ENCODE measurements at places on chromosomes 11 and 22.

- no peak for DNase-seq
Observed at GRCh38 chr11:95716266-95716665, 73.3 kb downstream of the FAM76B start.

- DNase-seq: no peak
Observed at GRCh38 chr11:117475716-117476530, 148.3 kb downstream of the CEP164 start.

- DNase-seq: no peak
Observed at GRCh38 chr11:394034-394857, at the start of gene PKP3. Gene PKP3, plus strand, starts transcription at chr11:394209. Its CDS starts 84 bp downstream, at chr11:394293.

DNA sequence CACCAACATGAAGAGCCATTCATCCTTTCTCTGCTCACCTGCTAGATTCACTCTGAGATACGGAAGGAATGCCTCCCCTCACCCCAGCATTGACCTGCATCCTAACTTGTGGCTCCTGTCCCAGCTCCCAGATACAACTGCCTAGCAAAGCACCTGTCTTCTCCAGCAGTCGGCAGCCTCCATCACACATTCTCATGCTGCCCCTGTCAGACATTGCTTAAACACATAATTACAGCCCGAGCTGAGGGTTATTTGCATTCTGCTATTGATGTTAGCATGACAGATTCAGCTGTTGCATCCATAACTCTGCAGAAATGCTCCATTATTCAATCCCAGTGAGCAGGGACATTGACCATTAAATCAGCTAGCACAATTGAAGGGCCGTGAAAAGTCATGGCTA is 184.4 kb upstream of the NARS2 start:
- no peak for DNase-seq

DNA sequence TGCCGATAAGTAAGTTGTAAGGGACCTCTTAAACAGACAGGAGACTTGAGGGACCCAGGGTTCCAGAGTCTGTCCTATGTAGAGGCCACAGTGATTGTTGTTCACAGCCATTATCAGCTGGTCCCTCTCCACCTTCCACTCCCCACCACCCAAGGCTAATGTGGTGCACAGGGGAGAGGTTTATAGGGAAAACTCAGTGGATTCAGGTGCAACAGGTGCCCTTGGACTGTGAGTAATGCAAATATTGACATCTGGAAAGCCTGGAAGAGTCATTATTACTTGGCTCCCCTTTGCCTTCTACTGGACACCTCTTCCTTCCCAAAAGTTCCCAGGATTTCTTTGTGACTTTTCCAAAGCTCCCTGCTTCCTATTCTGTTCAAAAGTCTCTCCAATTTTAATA is 441.1 kb upstream of the CCDC90B start:
- DNase-seq: no peak

- no peak for DNase-seq
Observed at GRCh38 chr11:94834911-94835593, 66.9 kb downstream of the AMOTL1 start.
